ENCODE measurements at places on chromosomes 5 and 9.

DNA sequence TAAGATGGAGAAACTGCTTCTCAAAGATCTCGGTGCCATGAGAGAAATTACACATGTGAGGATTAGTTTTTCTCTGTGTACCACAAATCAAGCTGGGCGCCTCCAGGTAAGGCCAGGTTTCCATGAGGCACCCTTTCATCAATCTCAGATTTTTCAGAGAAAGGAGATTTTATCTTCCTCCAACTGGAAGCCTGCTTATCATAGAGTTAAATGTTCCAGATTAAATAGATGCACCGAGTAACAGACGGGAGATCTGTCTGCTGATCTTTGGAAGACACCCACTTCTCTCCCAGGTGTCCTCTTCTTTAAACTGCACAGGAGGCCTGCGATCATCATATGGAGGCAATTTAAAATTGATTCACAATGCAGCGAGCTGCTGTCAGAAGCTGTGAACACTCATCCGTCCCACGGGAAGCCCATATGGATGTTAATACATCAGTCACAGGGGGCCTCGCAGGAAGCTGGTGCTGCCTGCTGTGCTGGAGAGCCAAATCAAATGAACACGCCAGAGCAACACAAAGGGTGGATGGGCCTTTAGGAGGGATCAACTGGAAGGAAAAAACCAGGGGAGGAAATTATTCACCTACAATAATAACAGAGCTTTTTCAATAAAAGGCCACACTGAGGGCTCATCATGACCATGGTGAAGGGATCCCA, 93.3 kb downstream of the TLE1 start:
- DNase-seq = no peak

GRCh38 chr9:89453452-89453851, 44.5 kb downstream of the SEMA4D start:
- DNase-seq = no peak

DNA sequence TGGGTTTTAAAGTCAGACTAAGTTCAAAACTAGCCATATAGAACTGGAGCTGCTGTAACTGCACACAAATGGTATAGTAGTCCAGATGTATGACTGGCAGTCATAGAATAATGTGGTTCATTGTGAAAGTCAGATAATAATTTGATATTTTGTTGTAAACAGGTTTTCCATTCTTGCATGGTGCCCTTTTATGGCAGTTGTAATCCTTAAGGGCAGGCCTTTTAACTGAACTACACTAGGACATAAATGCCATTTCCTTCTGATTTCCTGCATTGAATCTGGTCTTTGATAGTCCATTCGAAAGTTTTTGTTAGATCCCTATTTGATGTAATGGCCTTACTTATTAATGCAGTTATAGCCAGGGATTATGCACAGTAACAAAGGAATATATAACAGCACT, 632.6 kb downstream of the PDE4D start:
- DNase-seq = no peak

DNA sequence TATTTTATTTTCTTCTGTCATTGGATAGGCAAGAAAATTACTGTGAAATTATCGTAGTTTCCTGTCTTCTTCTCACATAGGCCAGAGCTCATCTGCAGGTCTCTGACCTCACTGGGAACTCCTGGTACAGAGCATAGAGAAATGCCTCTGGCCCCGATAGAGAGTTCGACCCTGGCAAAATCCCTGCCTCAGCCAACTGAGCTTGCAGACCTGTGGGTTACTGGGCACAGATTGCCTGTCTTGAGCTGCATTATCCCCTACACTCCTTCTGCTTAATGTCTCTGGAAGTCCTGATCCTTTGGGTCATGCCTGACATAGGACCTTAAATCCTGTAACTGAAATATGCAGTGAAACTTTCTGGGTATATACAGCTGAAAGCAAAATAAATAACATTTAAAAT, 439.3 kb upstream of the CTNND2 start:
- DNase-seq = no peak

DNA sequence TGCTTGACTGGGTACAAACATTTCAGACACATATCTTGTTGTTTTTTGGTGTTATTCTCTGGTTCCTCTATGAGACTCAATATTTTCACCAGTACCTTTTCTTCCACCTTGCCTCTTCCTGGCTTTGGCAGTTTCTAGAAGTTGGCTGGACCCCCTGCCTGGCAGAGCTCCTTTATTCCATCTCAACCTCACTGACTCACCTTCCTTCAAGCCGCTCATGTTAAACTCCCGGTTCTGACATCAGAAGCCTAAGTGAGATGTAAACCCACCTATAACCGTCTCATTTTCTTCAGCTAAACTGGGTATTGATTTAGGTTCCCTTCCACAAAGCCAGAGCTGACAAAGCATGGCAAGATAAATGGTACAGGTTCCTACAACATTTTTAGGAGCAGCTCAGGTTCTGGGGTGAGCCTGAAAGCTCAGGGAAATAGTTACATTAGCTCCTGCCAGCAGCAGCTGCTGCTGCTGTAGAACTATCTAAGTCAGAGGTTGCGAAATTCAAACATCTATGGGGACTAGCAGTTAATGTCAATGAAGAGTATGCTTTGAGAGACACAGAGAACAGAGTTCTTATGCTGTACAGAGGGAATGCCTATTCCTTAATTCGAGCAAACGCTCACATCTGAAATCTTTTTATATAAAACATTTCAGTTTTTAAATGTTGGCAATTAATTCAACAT, 197.1 kb upstream of the NR3C1 start:
- DNase-seq = no peak

- no peak for DNase-seq
Measured at GRCh38 chr5:17276445-17276844, 59.0 kb downstream of the BASP1 start.

DNA sequence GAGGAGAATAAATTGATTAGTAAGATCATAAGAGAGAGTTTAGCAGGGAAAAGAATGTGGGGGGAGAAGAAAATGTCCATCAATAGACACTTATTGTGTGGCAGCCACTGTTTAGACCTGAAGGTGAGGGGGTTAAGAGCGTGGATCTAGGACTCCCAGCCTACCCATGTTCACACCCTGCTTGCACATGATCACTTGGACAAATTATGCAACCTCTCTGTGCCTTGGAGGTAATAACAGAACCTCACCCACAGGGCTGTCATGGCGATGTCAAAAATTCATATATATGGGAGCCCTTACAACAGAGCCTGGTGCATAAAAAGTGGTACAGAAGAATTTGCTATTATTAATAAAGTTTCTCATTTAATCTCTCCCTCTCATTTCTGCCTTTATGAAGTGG, 86.0 kb upstream of the EQTN start:
- no peak for DNase-seq

DNA sequence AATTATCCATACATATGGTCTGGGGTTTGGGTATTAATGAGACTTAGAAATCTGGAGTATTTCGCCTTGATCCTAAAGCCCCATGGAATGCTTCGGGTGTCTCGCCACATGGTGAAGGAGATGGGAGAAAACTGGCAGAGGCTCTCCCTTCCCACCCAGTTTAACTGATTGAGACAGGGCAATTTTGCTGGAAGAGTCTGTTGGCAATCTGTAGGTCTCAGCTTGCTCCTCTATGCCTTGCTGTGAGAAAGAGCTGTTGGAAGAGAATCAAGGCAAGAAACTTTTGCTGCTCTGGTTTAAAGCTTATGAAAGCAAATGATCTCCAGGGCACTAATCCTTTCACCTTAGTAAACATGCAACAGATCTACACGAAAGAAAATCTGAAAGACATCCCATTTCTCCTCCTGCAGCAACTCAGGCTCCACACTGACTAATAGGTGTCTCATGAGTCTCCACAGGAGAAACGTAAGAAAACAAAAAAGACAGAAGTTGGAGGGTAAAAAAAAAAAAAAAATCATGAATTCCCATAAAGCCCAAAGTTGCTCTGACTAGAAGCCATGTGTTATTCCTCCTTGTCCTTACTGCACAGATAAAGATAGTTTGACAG, 369.9 kb downstream of the EFNA5 start:
- no peak for DNase-seq

GRCh38 chr9:5811751-5812150, 21.2 kb downstream of the ERMP1 start:
- DNase-seq = no peak

DNA sequence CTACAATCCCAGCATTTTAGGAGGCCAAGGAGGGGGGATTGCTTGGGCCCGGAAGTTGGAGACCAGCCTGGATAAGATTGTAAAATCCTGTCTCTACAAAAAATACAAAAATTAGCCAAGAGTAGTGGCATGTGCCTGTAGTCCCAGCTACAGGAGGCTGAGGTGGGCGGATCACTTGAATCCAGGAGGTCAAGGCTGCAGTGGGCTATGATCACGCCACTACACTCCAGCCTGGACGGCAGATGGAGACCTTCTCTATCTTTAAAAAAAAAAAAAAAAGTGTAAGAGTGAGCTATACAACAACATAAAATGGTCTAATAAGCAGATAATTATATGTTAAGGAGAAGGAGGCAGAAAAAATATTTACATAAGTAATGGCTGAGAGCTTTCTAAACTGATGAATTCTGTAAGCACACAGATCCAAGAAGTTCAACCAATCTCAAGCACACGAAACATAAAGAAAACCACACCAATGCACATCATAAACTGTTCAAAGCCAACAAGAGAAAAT, 23.0 kb downstream of the CDC14B start:
- DNase-seq = no peak

- no peak for DNase-seq
Measured at GRCh38 chr9:123176949-123177348, 91.4 kb downstream of the STRBP start.

DNA sequence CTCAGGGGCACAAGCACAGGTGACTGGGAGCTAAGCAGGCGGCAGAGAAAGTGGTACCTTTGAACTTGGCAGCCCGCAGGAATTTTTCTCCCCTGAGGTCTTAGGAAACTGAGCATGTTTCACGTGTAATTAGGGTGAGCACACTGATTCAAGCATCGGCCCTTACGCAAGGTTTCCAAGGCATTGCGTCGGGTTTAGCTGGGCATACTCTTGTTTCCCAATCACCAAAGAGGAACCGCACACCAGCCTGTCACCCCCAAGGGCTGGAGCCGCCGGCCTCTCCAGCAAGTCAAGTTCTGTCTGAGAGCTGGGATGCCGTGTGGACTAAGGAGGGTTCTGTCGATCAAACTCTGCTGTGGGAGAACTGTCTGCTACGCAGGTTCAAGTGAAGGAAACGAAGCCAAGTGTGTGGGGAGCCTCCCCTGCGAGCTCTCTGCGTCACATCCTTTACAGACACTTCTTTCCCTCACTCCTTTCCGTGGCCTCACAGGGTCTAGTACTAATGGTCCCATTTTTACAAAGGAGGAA, 53.0 kb downstream of the ERGIC1 start:
- no peak for DNase-seq

DNA sequence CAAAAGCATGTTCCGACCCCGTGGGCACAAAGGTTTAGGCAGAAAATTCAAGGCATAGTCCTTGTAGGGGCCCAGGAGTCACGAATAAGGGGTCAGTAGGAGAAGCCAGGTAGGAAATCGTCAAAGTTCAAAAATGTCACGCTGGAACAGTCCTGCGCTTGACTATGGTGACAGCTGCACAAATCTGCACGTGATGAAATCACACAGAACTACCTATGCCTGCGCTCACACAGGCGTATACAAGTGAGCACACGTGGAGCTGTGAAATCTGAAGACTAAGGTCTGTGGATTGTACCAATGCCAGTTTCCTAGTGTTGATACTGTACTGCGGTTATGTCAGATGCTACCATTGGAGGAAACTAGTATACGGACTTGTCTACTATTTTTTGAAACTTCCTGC, 303.1 kb upstream of the PANK3 start:
- DNase-seq = no peak

- no peak for DNase-seq
Measured at GRCh38 chr9:133779516-133780403, 41.6 kb upstream of the SARDH start.

DNA sequence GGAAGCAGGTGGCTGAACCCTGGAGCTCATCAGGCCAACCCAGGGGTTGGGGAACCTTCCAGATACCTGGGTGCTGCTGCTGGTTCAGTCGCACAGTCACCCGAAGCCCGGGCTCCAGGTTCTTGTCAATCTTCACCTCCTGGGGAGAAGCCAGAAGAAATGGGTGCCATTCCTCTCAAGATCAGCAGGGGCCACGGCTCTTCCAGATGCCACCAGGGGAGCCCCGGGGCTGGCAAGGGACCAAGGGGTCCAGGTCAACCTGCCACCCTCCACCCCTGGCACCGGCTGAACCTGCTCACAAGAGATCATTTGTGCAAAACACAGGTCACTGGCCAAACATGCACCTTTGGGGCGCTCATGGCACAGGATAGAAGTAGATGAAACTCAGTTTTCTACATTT, 4.7 kb downstream of the SPOUT1 start:
- no peak for DNase-seq

GRCh38 chr9:107705521-107705920, 216.0 kb upstream of the KLF4 start:
- DNase-seq = no peak

DNA sequence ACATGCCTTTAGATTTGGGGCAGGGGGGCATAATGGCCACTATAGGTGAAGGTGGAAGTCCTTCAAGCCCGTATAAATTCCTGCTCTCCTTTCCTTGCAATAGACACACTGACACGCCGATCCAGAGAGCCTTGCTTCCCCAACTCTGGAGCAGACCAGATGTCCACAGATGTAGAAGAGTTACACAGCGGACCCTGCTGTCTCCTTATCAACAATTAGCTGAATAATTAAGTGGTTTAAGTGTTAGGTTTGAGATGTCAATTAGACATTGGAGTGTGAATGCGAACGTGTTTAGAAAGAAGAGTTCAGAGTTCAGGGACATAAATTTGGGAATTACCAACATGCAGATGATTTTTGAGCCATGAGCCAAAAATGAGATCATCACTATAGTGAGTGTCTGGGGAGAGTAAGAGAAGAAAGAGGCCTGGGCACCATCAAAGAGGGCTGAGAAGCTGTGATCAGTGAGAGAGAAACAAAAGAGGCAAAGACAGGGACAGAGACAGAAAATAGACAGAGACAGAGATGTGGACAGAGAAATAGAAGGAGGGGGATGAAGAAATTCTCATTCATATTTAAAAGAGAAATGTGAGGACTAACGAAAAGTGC, 734.4 kb upstream of the ADAMTS16 start:
- DNase-seq = no peak

DNA sequence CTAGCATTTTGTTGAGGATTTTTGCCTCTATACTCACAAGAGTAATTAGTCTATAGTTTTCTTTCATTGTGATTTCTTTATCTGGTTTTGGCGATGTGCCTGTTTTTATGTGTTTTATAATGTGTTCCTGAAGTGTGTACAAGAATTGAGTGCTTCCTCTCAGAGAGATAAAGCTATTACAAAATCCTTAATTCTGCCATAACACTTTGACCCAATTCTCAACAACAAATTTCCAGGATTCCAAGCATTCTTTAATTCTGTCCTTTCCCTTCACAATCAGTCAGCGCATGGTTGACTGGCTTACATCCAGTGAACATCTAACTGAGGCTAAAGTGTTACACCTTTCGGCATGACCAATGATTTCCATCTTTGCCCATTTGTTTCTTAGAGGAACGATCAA, 282.9 kb upstream of the MVB12B start:
- no peak for DNase-seq

GRCh38 chr9:105103776-105104175, 140.7 kb upstream of the SLC44A1 start:
- DNase-seq = no peak

- DNase-seq = no peak
Measured at GRCh38 chr5:66992547-66992946, 204.1 kb downstream of the CD180 start.

GRCh38 chr5:31942546-31942945, 231.6 kb downstream of the GOLPH3 start:
- DNase-seq = no peak

GRCh38 chr9:38761999-38762398, 42.1 kb upstream of the FAM240B start:
- DNase-seq = no peak

- DNase-seq = no peak
Measured at GRCh38 chr5:110734101-110734500, 4.7 kb upstream of the SLC25A46 start.

Data from activated CD8-positive, alpha-beta memory T cell treated with anti-CD3 and anti-CD28 coated beads, Interleukin-2, amount 50 U/mL, for 48 hours (primary cell).